Choroid plexus epithelial cell (primary cell): ENCODE measurements at places on chromosomes 4 and X.

- DNase-seq = no peak
Observed at GRCh38 chr4:79266136-79266535, 59.7 kb downstream of the NAA11 start.

GRCh38 chrX:23616361-23616760 is 50.9 kb upstream of the PRDX4 start:
- peak; percentile 53 for DNase-seq

GRCh38 chr4:1130316-1131186 is 17.2 kb upstream of the RNF212 start:
- DNase-seq = peak; percentile 89

DNA sequence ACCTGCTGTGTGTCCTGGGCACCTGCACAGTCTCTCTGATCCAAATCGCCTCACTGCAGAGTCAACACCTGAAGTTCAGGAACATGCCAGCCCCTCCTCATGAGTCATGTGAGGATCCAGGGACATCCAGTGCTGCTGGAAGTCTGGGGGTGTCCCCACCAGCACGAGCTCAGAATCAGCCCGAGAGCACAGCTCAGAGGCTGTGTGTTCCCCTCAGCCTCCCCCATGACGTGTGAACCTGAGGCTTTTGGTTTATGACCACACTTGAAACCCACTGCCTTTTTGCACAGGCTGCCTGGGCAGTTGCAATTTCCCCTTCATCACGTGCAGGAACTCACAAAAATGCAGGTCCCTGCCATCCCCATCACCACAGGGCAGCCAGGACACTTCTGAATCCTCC is 47.1 kb downstream of the PPP2R2C start:
- no peak for DNase-seq

DNA sequence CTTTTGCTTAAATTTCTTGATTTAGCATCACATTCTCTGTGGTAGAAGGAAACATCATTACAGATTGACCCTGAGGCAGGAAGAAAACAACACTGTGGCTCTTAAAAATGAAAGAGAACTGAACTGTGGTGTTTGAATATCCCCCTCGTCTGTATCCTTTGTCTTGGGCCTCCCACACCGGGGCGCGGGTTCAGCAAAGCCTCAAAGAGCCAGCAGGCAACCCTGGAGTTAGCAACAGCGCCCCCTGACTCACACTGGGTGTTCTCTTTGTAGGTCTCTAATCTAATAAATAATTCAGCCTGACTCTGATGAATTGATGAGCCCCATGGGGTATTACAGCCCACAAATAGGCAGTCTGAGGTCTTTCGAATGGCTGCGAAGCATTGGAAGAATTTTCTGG is 46.1 kb upstream of the CTSO start:
- peak; percentile 48 for DNase-seq

DNA sequence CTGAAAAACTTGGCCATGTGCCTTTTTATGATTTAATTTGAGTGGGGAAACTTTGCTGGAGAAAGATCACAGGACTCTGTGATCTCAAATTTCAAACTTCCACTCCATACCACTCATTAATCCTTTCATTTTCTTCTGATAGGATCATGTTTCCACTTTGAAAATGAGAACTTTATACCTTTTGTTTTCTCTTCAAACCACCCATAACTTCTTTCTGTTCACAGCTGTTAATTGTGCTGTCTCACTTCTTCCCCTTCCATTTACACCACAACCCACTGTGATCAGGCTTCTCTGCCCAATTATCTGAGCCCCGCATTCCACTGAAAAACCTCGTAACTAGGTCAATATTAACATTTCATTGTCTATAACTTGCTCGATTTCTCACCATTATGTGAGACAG is 47.0 kb upstream of the ARSJ start:
- DNase-seq = peak; percentile 16

DNA sequence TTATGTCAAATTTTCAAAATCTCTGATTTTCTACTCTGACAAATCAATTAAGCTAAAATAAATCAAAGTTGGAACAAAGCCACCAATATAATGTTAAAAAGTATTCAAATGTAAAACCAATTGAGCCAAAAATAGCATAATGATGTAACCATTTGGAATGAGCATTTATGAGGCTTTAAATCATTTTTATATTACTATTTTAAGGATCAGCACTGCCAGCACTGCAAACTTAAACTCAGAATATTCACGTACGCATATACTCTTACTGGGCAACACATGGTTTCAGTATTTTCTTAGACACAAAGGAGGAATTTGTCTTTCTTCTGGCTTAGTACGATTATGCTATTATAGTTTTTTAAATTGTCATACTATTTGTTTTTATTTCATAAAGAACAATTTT is 52.2 kb downstream of the AFAP1 start:
- no peak for DNase-seq
